ENCODE measurements at places on chromosomes 6 and 20. TPM values are rescaled to one million over a fixed set of nuclear protein-coding genes. Genes with fewer than 3 reads are reported as not detected.

STMND1 gene
- 6.3 TPM for total RNA-seq

STX7 gene
- 33.5 TPM for total RNA-seq

CTCFL gene
- total RNA-seq, result 2.6 TPM

C2 gene
- total RNA-seq, result 27.0 TPM

RFX6 gene
- total RNA-seq, result 0.72 TPM

RPL10A gene
- 2,541 TPM for total RNA-seq

CDH26 gene
- 7.9 TPM for total RNA-seq

IPCEF1 gene
- total RNA-seq, result 4.1 TPM

CLPSL2 gene
- not detected for total RNA-seq

TMX4 gene
- total RNA-seq, result 19.7 TPM

THBD gene
- 33.5 TPM for total RNA-seq
